ENCODE measurements at places on chromosomes 3 and 15.

DNA sequence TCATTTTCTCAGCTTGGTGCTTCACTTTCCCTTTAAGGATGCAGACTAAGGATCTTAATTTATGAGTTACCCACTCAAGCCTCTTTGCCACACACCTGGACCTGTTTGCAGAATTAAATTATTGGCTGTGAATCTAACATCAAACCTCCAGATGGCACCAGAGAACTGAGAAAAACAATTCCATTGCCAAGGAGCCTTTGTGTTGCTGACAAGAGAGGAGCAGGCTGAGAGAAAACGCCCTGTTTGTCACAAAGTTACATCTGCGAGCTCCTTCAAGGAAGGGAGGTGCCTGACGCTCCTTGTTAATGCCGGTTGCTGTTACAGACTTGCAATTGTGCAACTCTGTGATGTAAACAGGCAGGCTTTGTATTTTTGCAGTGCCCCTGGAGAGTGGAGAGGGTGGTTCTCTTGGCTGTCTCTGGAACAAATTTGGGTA, 36.3 kb upstream of the TMC3 start:
- DNase-seq: peak; percentile 56

- no peak for DNase-seq
These were observed 53.1 kb downstream of the ARRDC4 start for GRCh38 chr15:98013631-98014030.

GRCh38 chr3:13801361-13802204, 78.3 kb downstream of the WNT7A start:
- DNase-seq: no peak

GRCh38 chr15:101444015-101444414, 45.5 kb downstream of the PCSK6 start:
- DNase-seq: no peak

DNA sequence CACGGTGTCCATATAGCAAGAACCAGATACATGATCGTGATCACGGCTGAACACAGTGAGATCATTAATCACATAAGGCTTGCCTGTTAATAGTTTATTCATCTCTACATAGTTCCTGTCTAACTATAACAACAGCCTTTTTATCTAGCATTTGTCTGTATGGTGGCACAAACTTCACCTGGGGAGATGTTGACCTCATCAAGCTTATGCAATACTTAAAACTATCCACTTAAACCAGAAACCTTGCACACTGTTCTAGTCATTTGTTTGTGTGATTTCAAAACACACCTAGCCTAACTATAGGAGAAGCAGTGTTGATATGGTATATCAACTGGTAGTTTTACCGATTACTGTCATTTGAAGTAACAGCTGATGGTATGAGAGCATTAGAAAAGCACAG, 124.8 kb downstream of the VPS13C start:
- no peak for DNase-seq

DNA sequence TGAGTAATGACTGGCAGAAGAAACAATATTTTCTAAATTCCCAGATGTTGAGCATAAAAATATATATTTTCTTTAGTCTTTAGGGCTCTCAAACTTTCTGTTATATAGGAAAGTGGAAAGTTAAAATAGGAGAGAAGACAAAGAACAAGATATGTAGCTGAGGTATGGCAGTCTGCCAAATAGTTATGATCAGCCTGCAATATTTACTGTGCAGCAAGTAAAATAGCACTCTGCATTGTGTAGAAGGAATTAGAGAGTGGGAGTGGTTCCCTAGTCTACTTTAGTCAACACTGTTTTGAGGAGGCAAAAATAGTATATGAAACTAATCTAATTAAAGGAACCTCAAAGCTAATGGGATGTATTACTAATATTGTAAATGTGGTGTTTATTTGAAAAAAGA, 978.1 kb upstream of the ALCAM start:
- DNase-seq: peak; percentile 8

DNA sequence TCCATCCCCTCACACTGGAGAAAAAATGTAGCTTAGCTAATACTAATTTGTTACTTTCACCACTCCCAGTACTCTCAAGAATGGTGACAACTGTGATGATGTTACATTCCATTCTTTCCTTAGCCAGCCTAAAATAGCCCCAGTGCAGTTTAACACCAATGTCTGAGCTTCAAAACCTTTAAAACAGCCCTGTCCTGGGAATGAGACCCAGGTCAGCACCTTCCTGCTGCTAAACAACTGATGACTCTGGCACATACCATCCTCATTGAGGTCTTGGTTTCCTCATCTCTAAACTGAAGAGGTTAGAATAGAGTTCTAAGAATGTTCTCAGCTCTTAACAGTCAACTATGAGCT, 3.8 kb downstream of the SCAMP2 start:
- no peak for DNase-seq

DNA sequence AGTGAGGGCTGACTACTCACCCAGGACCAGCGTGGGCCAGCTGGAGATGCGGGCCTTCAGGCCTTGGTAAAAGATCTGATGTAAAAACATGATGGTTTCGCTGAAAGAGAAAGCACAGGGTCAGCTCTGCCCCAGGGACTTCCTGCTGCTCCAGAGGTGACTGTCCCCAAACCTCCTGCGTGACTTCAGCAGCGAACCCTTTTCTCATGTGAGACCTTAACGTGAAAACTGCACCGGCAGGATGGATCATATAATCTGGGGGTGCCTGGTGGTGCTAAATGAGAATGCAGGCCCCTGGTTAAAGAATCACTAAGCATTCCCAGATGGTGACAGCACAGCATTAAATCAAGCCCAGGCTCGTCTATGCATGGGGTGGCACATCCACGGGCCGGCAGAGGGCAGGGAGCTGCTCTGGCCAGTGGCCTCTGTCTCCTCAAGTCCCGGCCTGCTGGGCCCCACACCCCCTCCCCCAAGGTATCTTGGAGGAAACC, 55.4 kb downstream of the RASGRF1 start:
- no peak for DNase-seq

DNA sequence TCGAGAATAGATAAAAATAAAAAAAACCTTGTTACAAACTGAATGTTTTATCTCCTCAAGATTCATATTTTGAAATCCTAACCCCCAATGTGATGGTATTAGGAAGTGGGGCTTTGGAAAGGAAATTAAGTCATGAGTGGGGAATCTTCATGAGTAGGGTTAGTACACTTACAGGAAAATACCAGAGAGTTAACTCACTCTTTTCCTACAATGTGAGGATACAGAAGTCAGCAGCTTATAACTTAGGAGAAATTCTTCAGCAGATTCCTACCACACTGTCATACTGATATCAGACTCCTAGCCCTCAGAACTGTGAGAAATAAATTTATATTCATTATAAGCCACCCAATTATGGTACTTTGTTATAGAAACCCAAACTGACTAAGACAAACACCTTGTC, 453.1 kb downstream of the GBE1 start:
- DNase-seq: no peak

DNA sequence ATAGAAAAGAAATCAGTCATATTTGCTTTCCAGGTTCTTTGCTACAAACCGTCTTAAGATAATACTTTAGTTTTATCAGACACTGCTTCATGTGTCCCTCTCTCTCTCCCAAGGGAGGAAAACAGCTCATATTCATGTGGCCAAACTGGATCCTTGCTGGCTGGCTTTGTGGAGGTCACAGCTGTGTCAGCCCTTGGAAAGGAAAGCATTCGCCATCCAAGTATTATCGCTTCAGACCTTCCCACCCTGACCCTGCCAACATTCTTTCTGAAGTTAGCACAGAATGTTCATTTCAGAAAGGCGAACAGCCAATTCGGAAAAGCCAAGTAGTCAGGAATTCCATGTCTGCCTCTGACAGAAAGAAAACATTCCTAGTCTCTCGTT, 213.6 kb downstream of the FEZF2 start:
- DNase-seq: no peak

DNA sequence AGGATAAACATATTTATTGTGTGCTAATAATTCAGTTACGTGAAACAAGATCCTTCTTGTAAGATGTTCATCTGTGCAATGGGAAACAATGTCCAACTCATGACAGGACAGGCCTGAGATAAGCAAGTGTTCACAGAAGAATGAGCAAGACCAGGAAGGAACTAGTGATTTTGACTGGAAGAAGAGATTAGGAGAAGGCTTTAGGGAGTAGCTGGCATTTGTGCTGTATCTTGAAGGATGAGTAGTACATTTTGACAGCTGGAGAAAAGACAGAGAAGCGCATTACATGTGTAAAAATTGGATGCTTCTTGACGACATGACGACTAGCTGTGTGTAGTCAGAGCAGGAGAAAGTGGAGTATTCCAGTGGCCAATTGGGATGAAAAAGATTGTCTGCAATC, 48.4 kb downstream of the GBE1 start:
- DNase-seq: no peak

DNA sequence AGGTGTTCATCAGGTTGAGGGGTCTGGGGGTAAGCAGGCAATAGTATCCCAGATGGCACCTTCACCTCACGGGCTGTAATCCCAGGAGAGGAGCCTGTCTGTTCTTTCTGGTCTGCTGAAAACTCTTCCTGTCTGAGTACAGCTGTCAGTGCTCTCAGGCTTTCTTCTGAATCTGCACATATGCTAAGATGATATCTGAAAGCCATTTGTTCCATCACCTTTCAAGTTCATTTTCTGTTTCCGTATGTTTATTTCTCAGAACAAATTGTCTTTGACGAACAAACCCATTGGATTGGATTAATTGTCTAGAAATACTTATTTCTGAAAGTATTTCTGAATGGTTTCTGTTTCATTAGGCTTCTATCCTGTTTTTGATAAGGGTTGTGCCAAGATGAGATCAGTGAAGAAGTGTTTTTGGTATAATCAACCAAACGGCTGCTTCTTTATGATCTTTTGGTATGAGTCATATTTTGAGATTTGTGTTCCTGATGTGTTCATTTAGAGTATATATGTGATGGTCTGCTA, 13.3 kb downstream of the ZNF592 start:
- DNase-seq: no peak

GRCh38 chr3:193148688-193149473, 92.1 kb upstream of the PLAAT1 start:
- no peak for DNase-seq

GRCh38 chr3:157914882-157915281, 191.3 kb downstream of the SHOX2 start:
- DNase-seq: no peak

GRCh38 chr3:16146015-16146730, 28.3 kb upstream of the GALNT15 start:
- DNase-seq: no peak

GRCh38 chr3:169813757-169814517, 1.2 kb upstream of the LRRC34 start:
- no peak for DNase-seq

- no peak for DNase-seq
These were observed 26.1 kb upstream of the KLHL6 start for GRCh38 chr3:183581496-183582155.

GRCh38 chr3:140081887-140082286, 146.9 kb downstream of the CLSTN2 start:
- no peak for DNase-seq

DNA sequence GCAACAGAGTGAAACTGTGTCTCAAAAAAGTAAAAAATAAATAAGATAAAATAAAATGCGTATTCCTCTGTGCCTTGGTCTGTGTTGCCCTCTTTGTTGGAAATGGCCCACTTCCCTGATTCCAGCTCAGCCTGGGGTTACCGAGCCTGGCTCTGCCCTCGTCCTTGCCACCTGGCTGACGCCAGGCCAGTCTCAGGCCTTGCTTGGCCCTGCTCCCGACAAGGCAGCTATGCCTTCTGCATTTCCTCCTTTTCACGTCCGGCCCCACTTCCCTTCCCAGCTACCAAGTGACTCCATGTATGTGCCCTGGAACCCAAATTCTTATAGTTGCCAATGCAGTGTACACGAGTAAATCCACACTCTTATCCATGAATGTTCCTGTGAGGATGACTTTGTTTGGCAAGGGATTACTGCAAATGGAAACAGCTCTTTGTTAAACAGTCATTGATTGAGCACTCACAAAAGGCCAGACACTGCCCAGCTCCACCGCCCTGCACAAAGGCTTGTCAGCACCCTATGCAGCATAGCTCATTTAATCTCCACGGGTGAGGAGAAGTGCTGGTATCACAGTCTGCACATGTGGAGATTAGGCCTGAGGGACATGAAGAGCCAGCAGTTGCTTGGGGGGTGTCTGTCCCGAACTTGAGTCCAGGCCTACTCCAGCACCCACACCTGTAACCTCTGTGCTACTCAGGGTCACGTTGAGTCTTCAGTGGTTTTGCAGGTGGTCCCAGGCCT, 25.1 kb downstream of the SPSB4 start:
- no peak for DNase-seq

DNA sequence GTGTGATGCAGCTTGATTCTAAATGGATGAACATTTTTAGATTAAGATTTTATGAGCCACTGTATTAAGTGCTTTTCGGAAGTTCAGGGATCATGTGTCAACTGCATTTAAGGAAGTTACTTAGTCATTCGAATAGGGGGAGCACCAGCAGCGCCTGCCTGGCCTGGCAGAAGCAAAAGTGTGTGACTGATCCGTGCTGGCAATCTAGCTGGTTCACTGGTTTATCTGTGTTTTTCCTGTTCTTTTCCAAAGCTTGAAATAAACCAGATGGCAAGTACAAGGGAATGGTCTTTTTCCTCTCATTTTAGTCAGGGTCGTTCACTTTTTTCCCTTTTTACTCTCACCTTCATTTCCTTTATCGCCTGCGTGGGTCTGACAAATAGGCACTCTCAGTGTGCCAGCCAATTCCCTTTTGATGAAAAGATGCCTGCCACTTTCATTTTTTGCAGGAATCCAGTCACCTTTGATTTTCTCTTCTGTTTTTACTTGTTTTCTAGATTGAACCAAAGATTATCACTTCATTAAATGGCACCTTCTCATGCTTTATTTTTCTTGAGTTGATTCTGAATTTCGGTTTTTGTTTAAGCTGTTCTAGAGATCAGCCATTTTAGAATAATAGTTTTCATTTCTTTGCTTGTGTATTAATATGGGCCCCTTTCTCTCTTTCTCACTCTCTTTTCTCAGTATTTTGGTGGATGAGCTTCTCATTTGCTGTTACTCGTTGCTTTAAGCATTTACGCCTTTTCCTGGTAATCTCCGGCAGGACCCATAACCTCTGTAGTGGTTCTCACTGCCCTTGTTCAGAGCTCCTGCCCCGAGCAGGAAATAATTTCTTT, 2.8 kb downstream of the ABHD2 start:
- DNase-seq: no peak

DNA sequence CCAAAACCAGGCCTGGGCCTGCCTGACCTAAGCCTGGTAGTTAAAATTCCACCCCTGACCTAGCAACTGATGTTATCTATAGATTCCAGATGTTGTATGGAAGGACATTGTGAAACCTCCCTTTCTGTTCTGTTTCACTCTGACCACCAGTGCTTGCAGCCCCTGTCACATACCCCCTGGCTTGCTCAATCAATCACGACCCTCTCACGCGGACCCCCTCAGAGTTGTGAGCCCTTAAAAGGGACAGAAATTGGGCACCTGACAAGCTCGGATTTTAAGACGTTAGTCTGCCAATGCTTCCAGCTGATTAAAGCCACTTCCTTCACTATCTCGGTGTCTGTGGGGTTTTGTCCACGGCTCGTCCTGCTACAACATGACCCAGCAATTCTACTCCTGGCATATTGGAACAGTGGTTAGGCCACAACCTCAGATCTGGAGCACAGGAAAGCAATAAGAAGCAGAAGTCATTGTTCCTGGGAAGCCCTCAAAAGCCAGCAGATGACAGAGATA, 36.7 kb upstream of the LHFPL4 start:
- DNase-seq: no peak

- no peak for DNase-seq
These were observed 24.1 kb downstream of the CGGBP1 start for GRCh38 chr3:88034491-88035275.

- no peak for DNase-seq
These were observed 101.9 kb upstream of the LMCD1 start for GRCh38 chr3:8399686-8400085.

Measured in NCI-H1417 treated with DMSO at 0.1 percent for 48 hours (cell line).